Tongue (tissue), 3 donors: ENCODE measurements at places on chromosomes 7 and 10. TPM values are rescaled to one million over a fixed set of nuclear protein-coding genes. Genes with fewer than 3 reads are reported as not detected.

The MGAM2 gene
- 0.72 TPM for total RNA-seq

The ACTL6B gene
- not detected for total RNA-seq

The OR9A2 gene
- total RNA-seq, result 0.41 TPM

The HOXA7 gene
- not detected for total RNA-seq

The PLOD3 gene
- 32.1 TPM for total RNA-seq

The TACR2 gene
- total RNA-seq, result not detected

The LRRC17 gene
- total RNA-seq, result 38.0 TPM

The ABCB1 gene
- total RNA-seq, result 2.4 TPM

The IMPDH1 gene
- total RNA-seq, result 15.4 TPM

The BCL7B gene
- total RNA-seq, result 11.8 TPM

The TMEM273 gene
- 8.7 TPM for total RNA-seq

The OGDHL gene
- 1.4 TPM for total RNA-seq

The ACTR3C gene
- 12.1 TPM for total RNA-seq

The GIMAP2 gene
- total RNA-seq, result 14.8 TPM

The DNAAF5 gene
- 22.5 TPM for total RNA-seq

The AKR1E2 gene
- total RNA-seq, result 25.3 TPM

The BHLHA15 gene
- total RNA-seq, result 3.2 TPM

The SEMA3E gene
- 3.1 TPM for total RNA-seq

The HABP2 gene
- total RNA-seq, result not detected

The CLCN1 gene
- total RNA-seq, result 3.1 TPM

The OPN4 gene
- total RNA-seq, result not detected

The CYP2W1 gene
- 19.1 TPM for total RNA-seq

The PIP gene
- total RNA-seq, result 11.3 TPM

The OR6B1 gene
- not detected for total RNA-seq

The FBH1 gene
- total RNA-seq, result 93.1 TPM

The ASB10 gene
- total RNA-seq, result 4.9 TPM

The ZNF853 gene
- 26.1 TPM for total RNA-seq

The TMEM213 gene
- 0.51 TPM for total RNA-seq

The GIMAP7 gene
- 8.2 TPM for total RNA-seq

The TMEM225B gene
- not detected for total RNA-seq

The TMEM229A gene
- total RNA-seq, result not detected

The ZNF680 gene
- 29.1 TPM for total RNA-seq

The LRRN3 gene
- 2.5 TPM for total RNA-seq

The ERCC6 gene
- total RNA-seq, result 17.8 TPM

The TBX20 gene
- total RNA-seq, result not detected

The PDK4 gene
- total RNA-seq, result 48.6 TPM

The ZNF467 gene
- total RNA-seq, result 4.2 TPM

The IDI2 gene
- not detected for total RNA-seq

The SRRM3 gene
- 0.62 TPM for total RNA-seq

The VSTM2A gene
- total RNA-seq, result 0.82 TPM

The MINDY4 gene
- 8.5 TPM for total RNA-seq

The NCAPG2 gene
- 29.5 TPM for total RNA-seq

The SPDYE16 gene
- total RNA-seq, result 0.72 TPM

The PTEN gene
- total RNA-seq, result 194 TPM

The GHRHR gene
- total RNA-seq, result not detected

The TMEM184A gene
- total RNA-seq, result 22.1 TPM

The LRRD1 gene
- 0.21 TPM for total RNA-seq

The HOXA2 gene
- total RNA-seq, result not detected

The OPALIN gene
- total RNA-seq, result not detected
